NCI-H1436 treated with DMSO at 0.1 percent for 48 hours (cell line): ENCODE measurements at places on chromosomes 3 and 15.
A peak's percentile ranks its signal among the peaks of the same experiment; 100 is the strongest.

- DNase-seq: no peak
Observed at GRCh38 chr3:69032142-69032541, 18.7 kb upstream of the EOGT start.

- no peak for DNase-seq
Observed at GRCh38 chr3:71896751-71897150, 111.8 kb upstream of the PROK2 start.

GRCh38 chr3:184549796-184550577, 11.6 kb upstream of the EPHB3 start:
- no peak for DNase-seq

GRCh38 chr15:68979816-68980215, 34.7 kb upstream of the NOX5 start:
- DNase-seq: no peak

DNA sequence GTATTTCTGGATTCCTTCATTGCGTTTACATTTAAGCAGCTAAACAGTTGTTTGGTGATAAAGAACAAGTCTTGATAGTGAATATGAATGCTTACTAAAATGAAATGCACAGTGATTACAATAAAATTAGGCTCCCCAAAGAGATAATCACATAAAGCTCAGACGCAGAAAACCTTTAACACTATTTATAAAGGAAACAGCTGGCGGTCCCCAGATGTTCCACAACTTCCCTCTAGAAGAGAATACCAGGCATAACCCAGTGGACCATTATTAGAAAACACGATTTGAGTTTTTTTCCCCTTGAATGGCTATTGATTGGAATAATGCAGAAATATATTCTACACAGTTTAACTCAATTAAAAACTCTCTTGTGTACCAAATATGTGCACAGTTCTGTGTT, 573.2 kb downstream of the DIPK2A start:
- no peak for DNase-seq

- DNase-seq: no peak
Observed at GRCh38 chr3:174438501-174439145, 420.5 kb upstream of the NAALADL2 start.

DNA sequence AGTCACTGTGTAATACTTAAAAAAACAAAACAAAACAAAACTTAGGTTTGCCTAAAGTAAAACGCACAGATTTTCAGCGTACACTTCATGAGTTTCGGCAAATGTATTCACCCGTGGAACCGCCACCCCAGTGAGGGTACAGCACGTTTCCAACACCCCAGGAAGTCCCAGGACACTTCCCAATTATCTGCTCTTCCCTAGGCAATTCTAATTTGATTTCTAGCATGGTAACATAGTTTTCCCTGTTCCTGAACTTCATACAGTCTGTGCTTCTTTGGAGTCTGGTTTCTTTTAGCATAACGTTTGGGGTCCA, 497 bp upstream of the CLASP2 start:
- no peak for DNase-seq

DNA sequence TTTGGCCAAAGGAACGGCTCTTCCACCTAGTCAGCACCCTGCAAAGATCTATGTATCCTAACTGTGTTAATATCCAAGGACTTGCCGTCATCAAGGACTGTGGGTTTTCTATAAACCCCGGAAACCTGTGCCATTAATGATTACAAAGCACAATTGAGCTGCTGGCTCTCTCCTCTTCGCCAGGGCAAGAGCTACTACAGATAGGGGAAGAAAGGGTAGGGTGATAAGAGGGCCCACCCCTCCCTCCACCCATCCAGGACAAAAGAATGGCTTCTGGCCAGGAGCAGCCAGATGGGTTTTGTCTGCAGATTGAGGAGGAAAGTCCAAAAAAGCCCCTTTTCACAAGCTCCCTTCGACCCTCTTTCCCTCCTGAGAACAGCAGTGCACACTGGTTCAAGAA, 9.9 kb downstream of the RFT1 start:
- no peak for DNase-seq

GRCh38 chr15:27642981-27643380, 456.1 kb downstream of the OCA2 start:
- DNase-seq: no peak

- DNase-seq: no peak
Observed at GRCh38 chr3:75220932-75221331, 443.2 kb upstream of the FRG2C start.

GRCh38 chr15:91912336-91912735, 58.8 kb downstream of the SLCO3A1 start:
- DNase-seq: no peak

DNA sequence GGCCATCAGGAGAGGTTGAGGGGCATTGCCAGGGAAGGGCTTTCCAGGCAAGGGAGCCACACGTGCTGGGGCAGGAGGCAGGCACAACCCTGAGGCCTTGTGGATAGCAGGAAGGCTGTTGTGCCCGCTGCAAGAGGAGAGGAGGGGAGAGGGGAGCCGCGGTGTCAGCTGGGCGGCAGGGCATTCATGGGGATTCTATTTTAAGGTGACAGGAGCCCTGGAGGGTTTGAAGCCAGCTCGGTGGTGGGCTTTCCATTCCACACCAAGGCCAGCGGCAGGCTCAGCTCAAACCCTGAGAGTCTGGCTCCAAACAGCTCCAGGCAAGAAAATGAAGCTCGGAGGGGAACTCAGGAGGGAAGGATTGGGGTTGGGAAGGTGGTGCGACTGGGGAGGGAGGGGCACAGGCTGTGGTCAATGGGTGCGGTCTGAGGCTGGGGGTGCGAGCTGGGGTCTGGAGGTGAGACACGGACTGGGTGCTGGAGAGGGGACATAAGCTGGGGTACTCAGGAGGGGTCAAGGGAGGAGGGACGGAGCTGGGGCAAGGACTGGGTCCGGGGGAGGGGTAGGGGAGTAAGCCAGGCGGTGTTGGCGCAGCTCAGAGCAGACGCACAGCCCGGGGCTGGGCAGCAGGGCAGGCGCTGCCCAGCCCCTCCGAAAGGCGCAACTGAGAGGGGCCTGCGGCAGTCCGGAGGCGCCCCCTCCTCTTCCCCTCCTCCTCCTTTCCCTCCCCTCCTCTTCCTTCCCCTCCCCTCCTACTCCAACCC, 43.4 kb downstream of the TPRA1 start:
- no peak for DNase-seq

DNA sequence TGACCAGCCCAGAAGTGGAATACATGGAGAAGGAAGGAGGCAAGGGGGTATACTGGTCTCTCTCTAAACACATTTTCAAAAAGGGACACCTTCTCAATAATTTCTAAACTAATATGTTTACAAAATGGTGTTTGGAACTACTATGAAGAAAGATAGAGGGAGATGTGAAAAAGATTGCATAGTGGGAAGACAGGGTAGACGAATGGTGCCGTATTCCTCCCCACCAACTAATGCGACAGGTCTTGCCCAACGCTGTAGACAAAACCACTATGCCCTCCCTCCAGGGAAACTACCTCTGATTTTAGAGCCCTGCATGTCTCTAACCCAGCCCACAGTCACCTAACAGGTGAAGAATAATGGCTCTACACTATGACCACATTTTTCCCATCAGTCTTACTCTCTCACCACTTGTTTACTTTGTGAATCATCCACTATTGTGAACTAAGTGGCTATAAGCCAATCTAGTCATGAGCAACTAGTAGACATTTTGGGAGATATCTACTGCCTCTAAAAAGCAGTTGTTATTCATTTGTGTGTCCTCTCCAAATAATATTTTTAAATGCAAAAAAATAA, 108.2 kb upstream of the UBE2E2 start:
- DNase-seq: peak; percentile 11

GRCh38 chr15:87118435-87118834, 1038.8 kb downstream of the AGBL1 start:
- no peak for DNase-seq

- DNase-seq: no peak
Observed at GRCh38 chr15:76517910-76518309, 181.3 kb downstream of the ISL2 start.

DNA sequence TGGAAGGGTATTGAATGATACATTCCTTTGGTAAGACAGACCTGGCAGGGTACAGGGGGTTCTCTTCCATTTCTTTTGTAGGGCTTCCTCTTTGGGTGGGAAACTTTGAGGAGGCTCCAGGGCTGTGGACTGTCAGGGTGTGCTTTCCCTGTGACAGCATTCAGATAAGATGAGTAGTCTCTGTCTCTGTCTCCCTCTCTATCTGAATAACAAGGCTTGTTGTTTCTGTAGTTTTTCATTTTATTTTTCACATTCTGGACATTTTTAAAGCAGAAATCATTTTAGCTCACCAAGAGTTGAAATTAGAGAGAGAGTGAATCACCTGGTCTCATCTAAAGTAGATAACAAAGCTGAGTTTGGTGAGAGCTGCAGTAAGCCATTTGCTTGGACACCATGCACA, 100.8 kb upstream of the TPM1 start:
- DNase-seq: no peak

GRCh38 chr15:70714565-70714964, 48.8 kb downstream of the UACA start:
- DNase-seq: no peak

GRCh38 chr15:94057305-94057704, 174.1 kb upstream of the MCTP2 start:
- no peak for DNase-seq

DNA sequence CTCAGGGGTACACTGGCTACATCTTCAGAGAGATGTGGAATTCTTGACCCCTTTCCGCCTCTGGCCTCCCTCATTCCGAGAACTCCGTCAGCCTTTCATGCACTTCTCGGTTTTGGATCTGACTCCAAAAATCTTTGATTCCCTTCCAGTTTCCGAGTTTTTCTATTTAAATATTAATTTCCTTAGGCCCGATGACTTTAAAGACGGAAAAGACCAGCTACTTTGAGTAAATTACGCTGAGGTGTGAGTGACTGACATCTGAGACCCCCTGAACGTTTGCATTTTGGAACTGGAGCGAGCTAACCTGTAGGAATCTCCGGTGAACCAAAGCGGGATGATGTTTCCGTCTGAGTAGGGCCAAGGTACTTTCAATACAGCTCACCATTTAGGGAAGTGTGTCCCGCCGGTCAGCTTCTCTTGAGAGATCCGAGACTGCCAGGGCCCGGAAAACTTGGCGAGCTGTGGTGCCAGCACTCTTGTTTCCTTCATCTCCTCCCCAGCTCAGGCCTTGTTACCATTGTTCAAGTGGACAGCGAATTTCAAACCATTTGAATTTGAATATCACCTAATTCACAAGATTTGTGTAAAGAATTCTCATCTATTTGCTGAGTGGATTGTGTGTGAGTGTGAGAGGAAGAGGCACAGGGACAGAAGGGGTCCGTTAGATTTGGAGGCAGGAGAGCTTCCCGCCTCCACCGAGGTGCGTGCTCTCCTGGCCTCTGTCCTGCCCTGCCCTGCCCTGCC, 5.4 kb downstream of the SOX14 start:
- no peak for DNase-seq

DNA sequence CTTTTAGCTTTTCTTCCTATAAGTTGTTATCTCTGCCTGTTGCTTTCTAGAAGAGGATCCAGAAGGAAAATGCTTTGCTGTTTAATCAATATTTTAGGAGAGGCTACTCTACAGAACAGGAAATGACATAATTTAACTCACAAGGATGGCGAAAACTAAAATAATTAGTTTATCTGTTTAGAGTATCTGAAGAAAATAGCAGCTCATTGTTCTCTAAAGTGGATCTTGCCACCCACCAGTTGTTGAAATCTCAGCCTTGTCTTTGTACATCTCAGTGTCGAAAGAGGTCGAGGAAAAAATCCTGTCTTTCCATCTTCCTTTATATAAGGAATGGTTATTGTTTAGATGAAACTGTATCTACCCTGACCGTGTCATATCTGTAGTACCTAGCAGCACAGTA, 126.6 kb downstream of the ZNF609 start:
- DNase-seq: no peak

DNA sequence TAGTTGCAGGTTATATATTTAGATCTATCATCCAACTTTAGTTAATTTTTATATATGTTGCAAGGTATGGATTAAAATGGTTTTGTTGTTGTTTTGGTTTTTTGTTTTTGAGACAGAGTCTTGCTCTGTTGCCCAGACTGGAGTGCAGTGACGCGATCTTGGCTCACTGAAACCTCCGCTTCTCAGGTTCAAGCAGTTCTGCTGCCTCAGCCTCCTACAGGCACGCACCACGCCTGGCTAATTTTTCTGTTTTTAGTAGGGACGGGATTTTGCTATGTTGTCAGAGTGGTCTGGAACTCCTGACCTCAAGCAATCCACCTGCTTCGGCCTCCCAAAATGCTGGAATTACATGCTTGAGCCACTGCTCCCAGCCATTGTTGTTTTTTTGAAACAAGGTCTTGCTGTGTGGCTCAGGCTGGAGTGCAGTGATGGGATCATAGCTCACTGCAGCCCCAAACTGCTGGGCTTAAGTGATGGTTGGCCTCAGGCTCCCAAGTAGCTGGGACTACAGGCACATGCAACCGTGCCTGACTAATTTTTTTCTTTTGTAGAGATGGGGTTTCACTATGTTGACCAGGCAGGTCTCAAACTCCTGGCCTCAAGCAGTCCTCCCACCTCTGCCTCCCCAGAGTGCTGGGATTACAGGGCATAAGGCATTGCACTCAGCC, 92.0 kb downstream of the ZNF609 start:
- DNase-seq: no peak

DNA sequence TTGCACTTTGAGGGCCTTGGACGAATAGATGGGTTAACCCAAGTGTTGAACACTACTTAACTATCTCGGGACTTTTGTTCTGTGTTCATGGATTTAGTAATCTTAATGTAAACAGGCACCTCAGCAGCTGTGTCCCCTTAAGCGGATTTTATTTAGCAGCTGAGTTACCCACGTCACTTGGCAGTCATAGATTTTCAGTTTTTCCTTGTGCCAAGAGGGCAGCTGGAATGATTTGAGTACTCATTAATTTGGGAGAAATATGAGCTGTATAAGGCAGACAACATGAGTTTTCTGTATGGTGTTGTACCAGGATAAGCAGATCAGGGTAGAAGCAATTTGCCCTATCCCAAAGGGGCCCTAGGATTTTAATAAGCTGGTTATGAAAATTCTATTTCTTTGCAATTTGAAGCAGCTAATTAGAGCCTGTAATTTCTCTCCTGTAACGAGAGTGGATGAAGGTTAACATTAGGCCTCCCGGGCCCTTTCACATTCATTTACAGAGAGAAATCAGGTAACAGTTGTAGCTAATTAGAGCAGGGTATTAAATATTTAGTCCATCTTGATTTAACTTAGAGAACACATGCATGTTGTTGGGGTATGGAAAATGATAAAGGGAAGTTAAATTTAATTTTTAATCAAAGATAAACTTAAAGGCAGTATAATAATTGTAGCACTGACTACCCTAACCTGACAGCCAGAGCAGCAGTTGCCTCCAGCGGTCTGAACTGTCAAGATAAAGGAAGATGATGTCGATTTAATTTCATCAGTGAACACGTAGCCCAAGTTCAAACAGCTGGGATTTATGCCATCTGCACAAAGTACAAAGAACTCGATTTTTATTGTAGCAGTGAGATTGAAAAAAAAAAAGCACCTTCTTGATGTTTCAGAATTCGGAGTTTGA, 194.5 kb downstream of the LRTM1 start:
- DNase-seq: peak; percentile 33
